ENCODE measurements at places on chromosomes 3 and 15.

GRCh38 chr3:48156163-48156562 is 32.1 kb downstream of the CDC25A start:
- DNase-seq, result no peak

- no peak for DNase-seq
Observed at GRCh38 chr15:31324806-31325594, 1.6 kb upstream of the KLF13 start.

DNA sequence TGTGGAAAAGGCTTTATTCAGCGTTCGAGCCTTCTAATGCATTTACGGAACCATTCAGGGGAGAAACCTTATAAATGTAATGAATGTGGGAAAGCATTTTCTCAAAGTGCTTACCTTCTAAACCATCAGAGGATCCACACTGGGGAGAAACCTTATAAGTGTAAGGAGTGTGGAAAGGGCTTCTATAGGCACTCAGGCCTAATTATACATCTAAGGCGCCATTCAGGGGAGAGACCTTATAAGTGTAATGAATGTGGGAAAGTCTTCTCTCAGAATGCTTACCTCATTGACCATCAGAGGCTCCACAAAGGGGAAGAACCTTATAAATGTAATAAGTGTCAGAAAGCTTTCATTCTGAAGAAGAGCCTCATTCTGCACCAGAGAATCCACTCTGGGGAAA is 6.2 kb upstream of the ZNF35 start:
- DNase-seq, result no peak

DNA sequence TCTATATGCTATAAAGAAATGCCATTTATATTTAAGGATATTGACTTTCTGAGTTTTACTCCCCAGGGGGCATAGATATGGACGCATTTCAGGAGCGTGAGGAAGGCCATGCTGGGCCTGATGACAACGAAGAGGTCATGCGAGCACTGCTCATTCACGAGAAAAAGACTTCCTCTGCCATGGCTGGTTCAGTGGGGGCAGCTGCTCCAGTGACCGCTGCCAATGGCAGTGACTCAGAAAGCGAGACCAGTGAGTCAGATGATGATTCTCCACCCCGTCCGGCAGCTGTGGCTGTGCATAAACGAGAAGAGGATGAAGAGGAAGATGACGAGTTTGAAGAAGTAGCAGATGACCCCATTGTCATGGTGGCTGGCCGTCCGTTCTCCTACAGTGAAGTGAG is 38.4 kb downstream of the GTF2E1 start:
- DNase-seq, result no peak

DNA sequence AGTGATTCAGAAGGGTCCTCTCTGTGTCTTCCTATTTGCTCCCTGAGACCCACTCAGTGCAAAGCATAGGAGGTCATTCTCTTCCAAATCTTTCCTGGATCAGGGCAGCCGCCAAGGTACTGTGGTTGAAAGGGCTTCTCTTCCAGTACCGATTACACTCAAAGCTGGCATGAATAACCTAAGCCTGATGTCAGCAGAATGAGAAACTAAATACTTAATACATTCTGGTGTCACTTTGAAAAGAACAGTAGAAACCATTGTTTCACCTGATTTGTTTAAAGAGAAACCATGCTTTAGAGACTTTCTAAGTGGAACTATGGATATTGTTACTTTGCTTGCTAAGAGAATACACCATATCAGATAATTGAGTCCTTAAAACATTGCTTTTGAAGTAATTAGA is 50.2 kb downstream of the PDHB start:
- no peak for DNase-seq

GRCh38 chr3:40369716-40370115 is 17.3 kb upstream of the ENTPD3 start:
- no peak for DNase-seq

- DNase-seq, result no peak
Observed at GRCh38 chr3:25854214-25854613, 64.3 kb downstream of the OXSM start.

DNA sequence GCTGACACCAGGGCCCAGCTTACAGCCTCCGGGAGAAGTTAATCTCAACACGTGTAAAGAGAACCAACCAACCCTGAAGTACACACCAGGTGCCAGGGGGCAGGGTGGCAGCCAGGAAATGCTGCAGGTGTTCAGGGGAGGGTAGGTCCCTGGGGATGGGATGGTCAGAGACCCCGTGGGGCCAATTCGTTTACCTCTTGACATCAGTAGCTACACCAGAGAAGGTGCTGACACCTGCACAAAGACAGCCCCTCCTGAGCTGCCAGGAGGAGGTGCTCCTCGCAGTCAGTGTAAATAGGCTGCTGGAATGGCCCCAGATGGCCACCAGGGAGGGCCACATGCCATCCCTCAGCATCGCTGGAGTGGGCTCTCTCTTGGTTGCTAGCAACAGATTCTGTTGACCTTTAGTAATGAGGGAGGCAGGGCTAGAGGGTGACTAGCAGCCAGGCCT is 52.8 kb downstream of the CORO2B start:
- no peak for DNase-seq

GRCh38 chr3:78148986-78149717 is 1109.3 kb downstream of the ROBO2 start:
- DNase-seq, result no peak

GRCh38 chr3:101038393-101038792 is 45.2 kb upstream of the ABI3BP start:
- no peak for DNase-seq

- no peak for DNase-seq
Observed at GRCh38 chr3:182568261-182568660, 225.0 kb upstream of the ATP11B start.

DNA sequence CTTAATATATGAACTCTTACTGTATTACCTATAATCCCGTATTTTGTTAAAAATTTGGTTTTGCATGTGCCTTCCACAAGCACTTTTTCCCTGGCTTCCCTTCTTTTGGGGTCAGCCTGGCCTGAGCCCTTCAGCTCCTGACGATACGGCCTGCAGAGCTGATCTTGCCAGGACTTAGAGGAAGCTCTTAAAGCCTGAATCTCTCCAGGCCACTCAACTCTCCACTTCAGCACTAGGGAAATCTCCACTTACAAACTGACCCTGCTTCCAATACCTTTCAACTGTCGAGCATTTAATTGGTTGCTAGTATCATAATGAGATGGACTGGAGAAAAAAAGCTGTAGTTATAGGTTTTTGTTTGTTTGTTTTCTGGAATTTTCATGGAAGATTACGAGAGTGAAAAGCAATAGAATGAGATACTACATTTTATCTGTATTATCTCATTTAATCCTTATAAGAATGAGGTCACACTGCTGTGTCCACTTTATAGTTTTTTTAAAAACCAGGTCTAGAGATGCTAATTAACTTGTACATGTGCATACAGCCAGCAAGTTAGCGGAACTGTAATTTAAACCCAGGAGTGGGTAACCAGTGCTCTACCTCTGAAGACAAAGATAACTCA is 54.8 kb downstream of the ZBTB38 start:
- DNase-seq, result no peak

GRCh38 chr3:181698263-181698954 is 13.3 kb upstream of the SOX2 start:
- DNase-seq, result no peak

DNA sequence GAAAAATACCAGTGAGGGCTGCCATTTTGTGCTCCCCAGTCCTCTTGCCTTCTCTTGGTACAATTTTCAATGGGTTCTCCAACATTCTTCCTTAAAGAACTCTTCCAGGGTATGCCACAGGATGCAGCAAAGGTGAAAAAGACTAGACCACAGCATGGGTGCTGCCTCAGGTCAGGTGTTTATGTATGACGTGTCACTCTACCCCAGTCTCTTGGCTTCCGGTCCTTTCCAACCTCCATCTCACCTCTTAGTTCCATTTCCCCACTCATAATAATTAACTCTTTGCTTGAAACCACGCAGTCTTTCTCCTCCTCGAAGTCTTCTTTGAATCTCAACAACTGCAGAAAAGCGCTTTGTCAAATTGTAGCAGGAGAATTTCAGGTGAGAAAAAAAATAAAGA is 104.7 kb upstream of the TBC1D5 start:
- DNase-seq, result no peak

DNA sequence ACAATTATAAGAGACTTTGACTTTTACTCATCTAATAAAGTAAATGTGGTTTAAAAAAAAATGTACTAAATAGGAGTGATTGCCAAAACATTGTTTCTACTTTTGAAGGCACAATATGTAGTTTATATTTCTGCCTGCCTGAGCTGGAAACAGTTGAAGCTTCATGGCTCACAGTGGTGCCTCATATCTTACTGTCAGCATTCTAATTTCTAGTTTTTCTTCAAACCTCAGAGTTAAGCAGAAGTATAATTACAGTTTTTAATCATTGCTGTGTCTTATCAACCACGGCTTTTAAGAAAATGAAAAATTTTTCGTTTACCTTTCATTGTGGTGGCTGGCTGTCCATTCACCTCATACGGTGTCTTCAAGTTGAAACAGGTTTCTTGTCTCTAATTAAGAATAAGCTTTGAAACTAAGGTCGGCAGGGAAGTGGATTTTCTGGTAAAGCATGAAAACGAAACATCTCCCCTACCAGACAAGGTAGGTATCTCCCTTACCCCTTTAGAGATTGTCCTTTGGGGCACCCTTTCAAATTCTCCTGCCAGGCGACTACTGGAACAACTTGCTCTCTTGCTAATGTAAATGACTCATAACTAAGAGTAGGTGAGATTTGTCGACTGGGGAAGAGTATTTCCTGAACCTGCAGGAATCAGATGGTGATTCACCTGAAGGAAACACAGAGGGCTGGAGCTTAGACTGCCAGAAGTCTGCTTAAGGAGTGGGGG is at the start of gene GPR87:
TSS of gene GPR87 (minus strand) at position 554 of the 725 bp plus-strand sequence. CDS start 16,720 bp downstream, outside the sequence.
- no peak for DNase-seq

GRCh38 chr3:32818229-32818969 is 602 bp downstream of the TRIM71 start:
- no peak for DNase-seq

- DNase-seq, result no peak
Observed at GRCh38 chr3:133445108-133445507, 45.3 kb downstream of the BFSP2 start.

DNA sequence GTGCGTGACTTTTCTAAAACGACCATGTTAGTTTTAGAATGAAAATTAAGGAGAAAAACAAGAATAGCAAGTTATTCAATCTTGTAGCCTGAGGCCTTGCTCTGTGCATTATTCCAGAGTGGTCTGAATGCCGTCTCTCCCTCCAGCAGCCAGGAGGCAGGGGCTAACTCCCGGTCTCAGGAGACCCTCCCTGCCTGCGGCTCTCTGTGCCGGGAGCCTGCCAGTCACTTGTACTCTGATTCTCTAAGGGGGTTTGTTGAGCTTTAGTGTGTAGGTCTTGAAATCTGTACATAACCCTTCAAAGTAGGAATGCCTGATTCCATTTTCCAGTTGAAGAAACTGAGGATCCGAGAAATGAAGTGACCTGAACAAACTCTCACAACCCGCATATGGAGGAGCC is 97.3 kb downstream of the ARNT2 start:
- DNase-seq, result no peak

- no peak for DNase-seq
Observed at GRCh38 chr15:78660584-78660983, 19.6 kb upstream of the CHRNB4 start.

DNA sequence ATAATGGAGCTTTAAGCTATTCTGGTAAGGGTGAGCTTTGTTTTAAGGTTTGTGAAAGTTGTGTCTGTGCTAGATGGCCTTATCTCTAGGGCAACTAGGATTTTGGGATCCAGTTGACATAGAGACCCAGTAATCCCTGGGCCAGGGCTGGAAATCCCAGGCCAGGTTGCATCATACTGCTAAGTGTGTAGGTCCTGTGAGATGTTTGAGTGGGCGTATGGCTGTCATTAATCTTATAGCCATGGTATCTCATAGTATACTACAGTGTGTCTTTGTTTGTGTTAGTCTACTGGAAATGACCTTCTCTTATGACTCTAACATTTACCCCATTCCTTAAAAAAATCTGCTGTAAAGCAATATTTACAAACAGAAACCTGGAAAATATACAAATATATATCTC is 151.4 kb downstream of the CACNA2D3 start:
- no peak for DNase-seq

- no peak for DNase-seq
Observed at GRCh38 chr3:89165636-89166263, 58.3 kb downstream of the EPHA3 start.

DNA sequence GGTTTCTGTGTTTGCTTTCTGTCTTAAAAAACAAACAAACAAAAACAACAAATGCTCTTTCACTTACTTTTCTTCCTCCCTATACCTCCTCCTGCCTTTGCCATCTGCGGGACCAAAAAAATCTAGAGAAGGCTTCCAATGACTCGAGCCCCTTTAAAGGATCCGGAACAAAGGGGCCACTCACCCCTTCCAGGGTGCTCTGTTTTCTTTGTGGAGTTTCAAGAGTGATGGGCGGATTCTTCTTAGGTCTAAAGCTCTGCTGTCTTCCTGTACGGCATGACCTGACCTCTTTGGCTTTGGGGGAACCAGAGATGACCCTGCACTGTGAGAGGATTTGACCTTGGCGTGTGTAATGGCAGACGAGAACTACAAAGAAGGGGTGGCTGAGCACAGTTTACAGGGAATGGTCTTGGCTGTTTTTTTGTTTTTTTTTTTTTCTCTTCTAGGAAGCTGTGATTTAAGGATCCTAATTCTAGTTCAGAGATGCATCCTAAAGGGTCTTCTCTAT is 2.2 kb upstream of the MUC20 start:
- DNase-seq, result no peak

DNA sequence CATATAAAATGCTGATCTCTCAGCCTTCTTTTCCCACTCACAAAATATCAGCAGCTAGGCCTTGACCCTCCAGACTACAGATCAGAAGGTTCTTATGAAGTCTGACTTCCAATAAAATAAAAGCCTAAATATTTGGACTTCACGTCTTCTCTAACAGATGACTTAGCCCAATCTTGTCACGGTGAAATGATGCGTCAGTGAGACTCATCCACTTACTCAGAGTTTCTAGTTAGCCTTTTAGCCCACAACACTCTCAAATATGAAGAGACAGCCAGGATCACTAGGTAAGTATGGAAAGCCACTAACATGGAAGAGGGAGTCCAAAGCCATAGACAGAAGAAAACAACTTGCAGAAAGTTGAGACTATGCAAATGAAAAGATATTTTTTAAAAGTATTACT is 601.2 kb downstream of the PYDC2 start:
- DNase-seq, result no peak

DNA sequence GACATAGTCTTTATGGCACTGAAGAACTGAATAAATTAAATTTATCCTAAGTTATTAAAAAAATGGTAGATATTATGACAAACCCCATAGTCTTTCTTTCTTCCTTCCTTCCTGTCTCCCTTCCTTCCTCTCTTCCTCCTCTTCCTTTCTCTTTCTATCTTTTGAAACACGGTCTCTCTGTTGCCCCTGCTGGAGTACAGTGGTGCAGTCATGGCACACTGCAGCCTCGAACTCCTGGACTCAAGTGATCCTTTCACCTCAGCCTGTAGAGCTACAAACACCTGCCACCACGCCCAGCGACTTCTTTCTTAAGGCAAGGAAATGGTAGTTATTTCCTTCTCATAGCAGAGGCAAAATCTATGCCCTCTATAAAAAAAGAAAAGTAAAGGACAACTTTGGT is 354.6 kb downstream of the GAP43 start:
- no peak for DNase-seq

DNA sequence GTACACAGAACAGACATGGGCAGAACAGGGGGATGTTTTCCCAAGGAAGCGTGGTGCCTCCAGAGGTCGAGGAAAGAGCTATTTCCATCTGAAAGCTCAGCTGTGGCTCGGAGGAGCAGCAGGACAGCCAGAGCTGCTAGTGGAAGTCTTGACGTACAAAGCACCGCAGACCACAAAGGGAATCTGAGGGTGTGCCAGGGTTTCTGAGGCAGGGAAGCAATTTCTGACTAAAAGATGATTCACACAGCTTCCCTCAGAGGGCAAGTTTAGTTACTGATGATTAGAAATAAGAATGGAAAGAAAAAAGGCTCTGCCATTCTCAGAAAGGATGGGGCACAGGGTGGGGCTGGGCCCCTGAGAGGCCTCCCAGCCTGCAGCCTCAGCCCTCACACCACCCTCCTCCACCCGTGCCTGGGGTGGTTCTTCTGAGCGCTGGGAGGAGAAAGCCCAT is 45.8 kb upstream of the SEC13 start:
- DNase-seq, result no peak
